HCT116 (cell line): ENCODE measurements at places on chromosomes 4 and X.

GRCh38 chr4:15457406-15458201 lies 12.1 kb upstream of the CC2D2A start:
- no peak for DNase-seq

DNA sequence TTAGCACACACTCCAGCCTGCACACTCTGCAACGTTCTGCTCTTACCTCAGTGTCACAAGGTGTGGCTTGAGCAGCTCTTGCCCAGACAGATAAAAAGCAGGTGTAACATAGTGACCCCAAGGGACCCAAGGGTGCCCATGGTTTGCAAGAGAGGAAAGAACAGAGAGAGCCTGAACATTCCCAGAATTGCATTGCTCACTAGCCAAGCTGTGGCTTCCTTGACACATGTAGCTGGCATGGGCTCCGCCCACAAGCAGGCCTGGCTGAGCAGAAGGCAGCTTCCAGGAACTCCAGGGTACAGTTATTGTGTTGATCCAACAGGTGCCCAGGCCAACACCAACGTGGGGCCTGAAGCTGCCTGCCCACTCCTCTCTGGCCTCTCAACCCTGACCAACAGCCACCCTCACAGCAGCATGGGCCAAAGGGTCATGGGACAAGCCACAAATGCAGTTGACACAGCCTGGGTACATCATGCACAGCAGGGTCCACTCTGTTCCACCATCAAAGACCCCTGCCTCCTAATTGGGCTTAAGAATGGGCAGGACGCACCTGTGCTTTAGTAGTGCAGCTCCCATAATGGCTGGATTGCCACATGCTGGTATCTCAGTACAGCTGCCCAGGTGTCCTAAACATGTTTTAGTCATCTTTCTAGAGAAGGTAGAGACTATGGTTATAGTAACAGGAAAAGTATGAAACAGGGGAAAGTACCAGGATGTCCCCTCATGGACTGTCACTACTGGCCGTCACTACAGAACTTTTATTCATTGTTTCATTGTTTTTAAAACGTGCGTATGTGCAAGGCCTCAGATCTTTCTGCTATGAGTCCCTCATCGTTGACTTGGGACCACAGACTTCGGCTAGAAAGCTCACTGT lies 73.7 kb upstream of the ACSL1 start:
- DNase-seq = no peak

- no peak for DNase-seq
These were observed 175.2 kb downstream of the BEND2 start for GRCh38 chrX:18045436-18045835.

DNA sequence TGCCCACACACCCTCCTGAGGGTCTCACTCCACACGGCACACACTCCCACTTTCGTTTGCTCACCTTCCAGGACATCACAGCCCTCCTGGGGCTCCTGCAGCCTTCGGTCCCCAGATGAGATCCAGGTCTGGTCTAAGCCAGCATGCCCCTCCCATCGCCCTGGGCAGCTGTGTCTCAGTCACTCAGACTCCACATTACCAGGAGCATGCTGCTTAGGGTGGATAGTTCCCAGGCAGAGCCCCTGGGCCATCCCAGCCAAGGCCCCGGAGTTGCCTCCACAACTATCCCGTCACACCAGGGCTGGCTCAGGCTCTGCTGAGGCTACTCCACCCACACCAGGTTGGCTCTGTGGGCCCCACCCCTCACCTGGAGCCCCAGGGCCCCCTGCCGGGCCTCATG lies 50.4 kb upstream of the PSAPL1 start:
- no peak for DNase-seq

DNA sequence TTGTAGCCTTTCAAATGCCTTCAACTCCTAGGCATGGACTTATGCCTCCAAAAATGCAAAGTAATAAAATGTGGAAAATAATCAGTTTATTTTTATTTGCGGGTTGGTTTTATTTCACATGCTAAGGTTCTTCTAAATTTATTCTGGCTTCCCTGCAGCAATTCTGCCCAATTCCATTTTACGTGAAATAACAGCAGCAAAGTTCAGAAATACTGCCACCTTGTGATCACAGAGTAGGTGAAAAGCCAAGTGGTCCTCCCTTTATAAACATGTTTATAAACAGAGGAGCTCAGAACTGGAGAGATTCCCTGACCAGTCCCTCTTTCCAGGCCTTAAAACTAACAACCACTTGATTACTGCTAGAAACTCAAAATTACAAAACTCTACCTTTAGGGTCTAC lies 14.7 kb upstream of the DCHS2 start:
- DNase-seq = peak; percentile 13

DNA sequence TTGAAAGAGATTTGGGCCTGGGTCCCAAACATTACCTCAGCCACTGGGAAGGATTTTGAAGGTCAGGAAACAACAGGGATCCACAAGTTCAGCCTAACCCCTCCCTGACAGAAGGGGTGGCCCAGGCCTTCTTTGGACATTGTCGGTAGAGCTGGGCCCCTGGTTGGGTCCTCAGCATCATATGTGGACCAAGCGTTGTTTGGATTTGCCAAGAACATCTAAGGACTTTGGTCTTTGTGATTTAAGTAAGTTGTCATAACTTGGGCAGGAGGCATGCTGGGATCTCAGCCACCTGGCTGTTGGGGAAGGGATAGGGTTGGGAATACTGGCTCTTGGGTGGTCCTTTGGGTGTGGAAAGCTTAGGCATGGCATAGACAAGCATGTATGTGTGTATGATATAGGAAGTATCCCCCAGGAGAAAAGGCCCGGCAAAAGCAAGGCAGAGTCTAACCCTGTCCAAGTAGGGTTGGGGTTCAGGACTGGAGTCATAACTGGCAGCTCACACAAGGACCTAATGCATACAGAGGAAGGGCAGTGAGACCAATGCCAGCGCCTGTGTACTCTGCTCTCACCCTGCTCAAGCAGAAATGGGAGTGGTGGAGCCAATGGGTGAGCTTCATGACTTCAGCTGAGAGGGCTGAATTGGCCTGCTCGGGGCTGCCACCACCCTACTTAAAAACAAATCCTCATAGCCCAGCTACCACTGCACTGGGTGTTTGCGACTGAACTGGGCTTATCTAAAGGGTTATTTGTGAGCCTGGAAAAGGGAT lies 102.8 kb downstream of the RTL5 start:
- DNase-seq = no peak

DNA sequence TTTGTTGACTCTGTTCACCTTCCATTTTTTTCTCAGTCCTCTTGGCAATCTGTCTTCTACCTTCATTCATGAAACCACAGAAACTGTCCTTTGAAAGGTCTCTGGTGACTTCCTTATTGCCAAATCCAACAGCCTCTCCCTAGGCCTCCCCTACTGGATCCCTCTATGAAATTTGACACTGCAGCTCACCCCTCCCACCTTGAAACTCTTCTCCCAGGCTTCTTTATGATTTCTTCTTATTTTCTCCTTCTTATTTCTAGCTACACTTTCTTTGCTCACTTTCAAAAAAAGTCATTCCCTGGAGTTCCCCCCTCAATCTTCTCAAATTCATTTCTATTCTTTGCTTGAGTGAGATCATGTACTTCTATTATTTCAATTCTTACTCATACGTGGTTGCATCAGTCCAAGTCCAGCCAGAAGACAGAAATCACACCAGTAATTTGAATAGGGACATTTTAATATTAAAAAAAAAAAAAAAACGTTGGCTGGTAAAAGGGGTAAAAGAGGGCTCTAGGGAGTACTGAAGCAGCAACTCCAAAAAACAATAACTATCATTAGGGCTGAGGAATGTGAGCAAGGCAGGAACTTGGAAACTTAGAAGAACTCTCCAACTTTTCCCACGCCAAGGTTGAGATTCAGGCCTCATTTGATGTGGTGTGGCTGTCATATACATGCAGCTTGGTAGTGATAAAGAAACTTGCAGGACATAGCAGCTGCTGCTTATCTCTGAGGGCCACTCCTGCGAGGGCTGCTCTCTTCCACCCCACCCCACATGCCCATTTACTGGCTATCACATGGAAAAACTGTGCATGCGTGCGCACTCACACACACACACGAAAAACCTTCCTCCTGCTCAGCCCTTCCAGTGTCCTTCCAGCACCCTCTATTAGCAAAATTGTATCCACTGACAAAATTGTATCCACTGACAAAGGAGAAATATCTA lies 169.8 kb upstream of the GALNT7 start:
- no peak for DNase-seq

DNA sequence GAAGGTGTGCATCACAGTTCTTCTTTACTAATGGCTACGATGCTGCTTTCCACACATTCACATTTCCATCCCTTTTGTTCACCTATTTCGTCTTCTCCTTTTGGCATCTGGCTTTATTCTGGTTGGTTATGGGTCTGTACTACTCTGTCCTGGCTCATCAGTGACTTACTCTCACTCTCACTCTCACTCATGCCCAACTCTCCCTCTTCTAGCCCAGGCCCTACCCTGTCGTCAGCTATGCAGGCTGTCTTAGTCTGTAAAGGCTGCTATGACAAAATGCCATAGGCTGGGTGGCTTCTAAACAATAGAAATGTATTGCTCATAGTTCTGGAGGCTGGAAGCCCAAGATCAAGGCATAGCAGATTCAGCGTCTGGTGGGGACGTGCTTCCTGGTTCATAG lies 105.6 kb upstream of the PUDP start:
- DNase-seq = no peak

GRCh38 chr4:16259889-16260246 lies 33.6 kb upstream of the TAPT1 start:
- no peak for DNase-seq

- DNase-seq = no peak
These were observed 94.5 kb upstream of the MXRA5 start for GRCh38 chrX:3440981-3441380.

DNA sequence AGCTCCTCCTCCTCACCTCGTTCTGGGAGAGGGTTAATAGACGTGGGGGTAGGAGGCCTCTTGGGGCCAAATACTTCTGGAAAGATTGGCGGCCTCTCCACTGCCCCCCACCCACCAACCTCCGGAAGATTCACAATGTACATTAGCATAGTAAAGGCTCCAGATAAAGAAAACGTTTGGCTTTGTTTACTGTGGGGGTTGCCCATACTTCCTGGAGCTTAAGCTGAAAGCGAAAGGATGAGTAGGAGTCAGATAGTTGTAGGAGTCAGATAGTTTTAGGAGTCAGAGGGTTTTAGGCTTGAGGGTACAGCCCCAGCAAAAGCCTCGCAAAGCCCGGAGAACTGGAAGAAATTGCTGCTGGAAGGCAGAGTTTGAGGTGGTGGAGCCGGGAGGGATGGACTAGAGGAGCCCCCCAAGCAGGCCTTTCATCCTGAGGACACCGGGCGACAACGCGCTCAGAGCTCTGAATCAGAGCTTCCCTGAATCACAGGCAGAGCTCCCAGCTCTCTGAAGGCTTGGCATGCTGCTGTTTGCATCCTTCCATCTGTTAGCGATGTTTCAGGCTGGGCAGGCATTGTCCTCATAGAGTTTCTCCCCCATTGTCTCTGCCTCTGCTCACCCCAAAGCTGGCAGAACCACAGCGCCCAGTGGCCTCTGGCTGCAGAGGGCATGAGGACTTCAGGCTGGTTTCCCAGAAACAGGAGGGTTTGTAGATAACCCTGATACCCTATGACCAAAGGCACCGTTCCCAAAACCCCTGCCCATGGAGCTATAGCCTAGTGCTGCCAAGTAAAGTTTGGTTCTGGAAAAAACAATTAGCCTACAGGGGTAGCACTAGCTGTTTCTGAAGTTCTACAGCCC lies 280.7 kb downstream of the BCOR start:
- DNase-seq = no peak

DNA sequence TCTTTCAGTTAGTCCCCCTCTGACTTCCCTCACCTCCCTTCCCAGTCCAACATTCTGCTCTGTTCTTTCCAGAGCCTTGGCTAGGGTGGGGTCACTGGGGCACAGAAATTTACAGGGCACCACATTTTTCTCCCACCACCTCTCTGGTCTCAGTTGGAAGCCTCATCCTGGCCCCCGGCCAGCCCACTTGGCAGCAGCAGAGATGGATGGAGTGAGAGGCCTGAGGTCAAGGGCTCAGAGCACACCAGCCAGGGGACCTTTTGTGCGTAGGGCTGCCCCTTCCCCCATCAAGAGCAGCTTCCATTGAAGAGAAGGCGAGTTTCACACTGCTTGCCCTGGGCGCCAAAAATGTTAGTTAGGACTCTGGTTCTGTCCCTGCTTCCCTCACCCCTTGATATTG lies 230.9 kb downstream of the SOX3 start:
- DNase-seq = no peak

DNA sequence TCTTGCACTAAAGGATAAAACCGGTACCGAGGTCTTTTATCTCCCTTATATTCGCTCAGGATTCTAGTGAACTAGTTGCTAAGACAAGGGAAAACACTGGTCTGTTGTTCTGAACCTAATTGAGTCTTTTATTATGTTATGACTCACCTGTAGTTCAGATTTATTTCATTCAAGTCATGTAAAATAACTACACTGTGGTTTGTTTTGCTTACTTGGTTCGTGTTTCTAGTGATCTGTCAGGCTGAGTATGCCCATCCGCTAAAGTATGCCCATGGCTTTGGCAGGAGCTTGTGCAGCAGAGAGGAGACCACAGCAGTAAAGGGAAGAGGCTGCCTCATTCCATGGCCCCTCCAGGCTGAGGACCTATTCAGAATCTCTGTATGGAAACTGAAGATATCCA lies 126.1 kb downstream of the AFF1 start:
- peak; percentile 56 for DNase-seq

GRCh38 chrX:123256378-123256777 lies 72.3 kb downstream of the GRIA3 start:
- no peak for DNase-seq

DNA sequence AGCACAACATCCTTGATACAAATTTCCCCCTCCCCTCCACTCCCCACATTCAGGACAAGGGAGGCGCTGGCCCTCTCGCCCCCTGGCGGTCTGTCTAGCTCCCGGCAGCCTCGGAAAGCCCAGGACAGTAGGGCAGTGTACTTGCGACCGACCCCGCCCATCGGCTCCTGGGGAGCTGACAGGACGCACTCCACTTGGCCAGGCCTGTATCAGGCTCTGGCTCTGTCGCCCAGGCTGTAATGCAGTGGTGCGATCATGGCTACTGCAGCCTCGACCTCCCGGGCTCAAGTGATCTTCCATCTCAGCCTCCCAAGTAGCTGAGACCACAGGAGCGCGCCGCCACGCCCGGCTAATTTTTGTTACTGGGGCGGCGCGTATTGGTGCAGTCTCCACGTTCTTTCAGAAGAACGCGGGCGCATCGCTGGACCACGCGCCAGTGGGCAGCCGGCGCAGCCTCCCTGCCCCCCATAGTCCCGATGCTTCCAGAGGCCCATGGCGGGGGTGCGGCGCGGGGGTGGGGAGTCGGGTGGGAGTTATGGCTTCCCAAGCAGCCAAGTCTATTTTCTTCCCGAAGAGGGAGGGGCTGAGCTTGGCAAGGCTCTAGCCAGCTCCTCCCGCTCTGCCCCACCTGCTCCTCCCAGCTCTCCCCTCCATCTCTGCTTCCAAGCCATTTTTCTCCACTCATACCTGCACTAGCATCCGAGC lies 7.8 kb upstream of the AKAP14 start:
- peak; percentile 44 for DNase-seq

- no peak for DNase-seq
These were observed 61.5 kb downstream of the RFC1 start for GRCh38 chr4:39304651-39305050.

- no peak for DNase-seq
These were observed 1.2 kb downstream of the RPGR start for GRCh38 chrX:38326086-38326485.
